ENCODE measurements at places on chromosomes 4 and X. TPM values are rescaled to one million over a fixed set of nuclear protein-coding genes. Genes with fewer than 3 reads are reported as not detected.

DNA sequence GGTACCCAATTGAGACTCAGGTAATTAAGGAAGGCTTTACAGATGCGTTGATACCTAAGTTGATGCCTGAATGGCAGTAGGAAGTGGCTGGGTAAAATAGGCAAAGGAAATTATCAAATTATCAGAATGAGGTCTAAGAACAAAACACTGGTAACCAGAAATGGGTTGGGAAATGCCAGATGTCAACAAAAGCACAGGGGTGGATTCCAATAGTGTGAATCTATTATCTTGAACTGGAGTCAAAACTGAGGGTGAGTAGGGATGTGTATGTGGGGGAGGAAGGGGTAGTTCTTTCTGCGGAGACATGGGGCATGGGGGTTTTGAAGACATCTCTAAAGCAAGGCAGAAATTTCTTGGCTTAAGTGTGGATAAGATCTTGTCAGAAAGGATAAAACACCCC, 16.0 kb upstream of the SEPTIN6 start:
- no peak for DNase-seq

- DNase-seq, result no peak
Observed at GRCh38 chr4:153025406-153025805, 89.3 kb downstream of the FHDC1 start.

- no peak for DNase-seq
Observed at GRCh38 chr4:43238585-43238984, 346.1 kb downstream of the GRXCR1 start.

SRPK3 gene
- total RNA-seq, result not detected
